Fibroblast of lung (primary cell): ENCODE measurements at places on chromosomes 7 and 10. TPM values are rescaled to one million over a fixed set of nuclear protein-coding genes. Genes with fewer than 3 reads are reported as not detected.

- DNase-seq = no peak
These were observed 1138.3 kb upstream of the LRRTM3 start for GRCh38 chr10:65787571-65787970.

- no peak for DNase-seq
These were observed 167.8 kb downstream of the PLXDC2 start for GRCh38 chr10:19983880-19984565.

- no peak for DNase-seq
These were observed 38.3 kb upstream of the SRGN start for GRCh38 chr10:69049566-69049961.

- DNase-seq = no peak
These were observed 23.9 kb downstream of the NRAP start for GRCh38 chr10:113639966-113640365.

- DNase-seq = no peak
These were observed 130.2 kb upstream of the CNTNAP2 start for GRCh38 chr7:145986248-145986874.

- no peak for DNase-seq
These were observed 130.2 kb downstream of the OAT start for GRCh38 chr10:124288486-124288885.

Gene ELN
- 2.1 and 6.4 TPM in 2 replicates for total RNA-seq

Gene LIPJ
- under 0.01 and 0.26 TPM in 2 replicates for total RNA-seq

Gene TLL2
- total RNA-seq = 0.17 and 0.26 TPM in 2 replicates
